Ureter (tissue), 1 donor: ENCODE measurements at places on chromosomes 11 and 22. TPM values are rescaled to one million over a fixed set of nuclear protein-coding genes. Genes with fewer than 3 reads are reported as not detected.

BAIAP2L2 gene
- 1.4 TPM for total RNA-seq

SCUBE1 gene
- 19.0 TPM for total RNA-seq

PNPLA5 gene
- total RNA-seq, result not detected

OR56A1 gene
- 0.05 TPM for total RNA-seq

DNHD1 gene
- total RNA-seq, result 24.2 TPM

SPDYC gene
- not detected for total RNA-seq

- no peak for DNase-seq
Observed at GRCh38 chr11:40393511-40393910, 1065.9 kb downstream of the LRRC4C start.

GRCh38 chr11:7899418-7899817 lies 31.6 kb downstream of the OR10A6 start:
- DNase-seq, result no peak

DNA sequence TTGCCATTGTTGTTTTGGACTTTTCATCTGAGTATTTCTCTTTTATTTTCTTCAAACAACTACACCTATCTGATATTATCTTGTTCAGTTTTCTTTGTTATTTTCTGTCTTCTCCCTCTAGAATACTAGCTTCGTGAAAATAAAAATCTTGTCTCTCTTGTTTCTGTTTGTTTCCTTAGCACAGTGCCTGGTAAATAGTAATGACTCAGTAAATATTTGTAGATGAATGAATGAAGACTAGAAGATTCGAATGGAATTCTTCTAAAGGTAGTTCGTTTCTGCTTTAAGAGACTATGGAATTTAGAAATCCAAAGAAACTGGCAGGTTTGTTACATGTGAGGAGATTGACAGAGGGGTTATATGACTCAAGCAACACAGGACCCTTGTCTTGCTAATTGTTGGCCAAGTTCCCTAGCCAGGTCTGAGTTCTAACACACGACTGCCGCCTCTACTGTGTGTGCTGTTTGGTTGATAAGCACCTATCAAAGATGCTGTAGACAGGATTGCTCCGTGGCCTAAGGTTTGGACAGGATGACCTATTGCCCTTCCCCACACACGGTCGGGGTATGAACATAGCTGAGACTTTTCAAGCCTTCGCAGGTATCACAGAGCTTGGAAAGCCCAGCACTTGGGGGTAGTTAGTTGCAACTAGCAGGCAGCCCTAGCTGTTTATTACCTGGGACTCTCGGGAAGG lies 831 bp upstream of the TMEM135 start:
- DNase-seq, result no peak

DNA sequence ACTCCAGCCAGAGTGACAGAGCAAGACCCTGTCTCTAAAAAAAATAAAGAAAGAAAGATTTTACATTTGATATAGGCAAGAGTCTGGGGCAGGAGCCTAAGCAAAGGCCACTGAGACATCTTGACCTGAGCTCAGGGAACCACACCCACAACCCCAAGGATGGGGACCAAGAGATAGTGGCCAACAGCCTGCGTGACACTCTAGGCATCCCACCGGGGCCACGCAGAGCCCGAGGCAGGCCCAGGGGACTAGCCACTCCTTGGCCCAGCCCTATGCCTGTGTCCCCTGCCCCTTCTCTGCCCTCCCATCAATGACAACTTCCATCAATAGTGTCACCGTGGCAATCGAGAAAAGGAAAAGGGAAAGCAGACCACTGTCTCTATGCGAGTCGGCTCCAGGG lies 41.1 kb downstream of the MN1 start:
- DNase-seq, result no peak

DNA sequence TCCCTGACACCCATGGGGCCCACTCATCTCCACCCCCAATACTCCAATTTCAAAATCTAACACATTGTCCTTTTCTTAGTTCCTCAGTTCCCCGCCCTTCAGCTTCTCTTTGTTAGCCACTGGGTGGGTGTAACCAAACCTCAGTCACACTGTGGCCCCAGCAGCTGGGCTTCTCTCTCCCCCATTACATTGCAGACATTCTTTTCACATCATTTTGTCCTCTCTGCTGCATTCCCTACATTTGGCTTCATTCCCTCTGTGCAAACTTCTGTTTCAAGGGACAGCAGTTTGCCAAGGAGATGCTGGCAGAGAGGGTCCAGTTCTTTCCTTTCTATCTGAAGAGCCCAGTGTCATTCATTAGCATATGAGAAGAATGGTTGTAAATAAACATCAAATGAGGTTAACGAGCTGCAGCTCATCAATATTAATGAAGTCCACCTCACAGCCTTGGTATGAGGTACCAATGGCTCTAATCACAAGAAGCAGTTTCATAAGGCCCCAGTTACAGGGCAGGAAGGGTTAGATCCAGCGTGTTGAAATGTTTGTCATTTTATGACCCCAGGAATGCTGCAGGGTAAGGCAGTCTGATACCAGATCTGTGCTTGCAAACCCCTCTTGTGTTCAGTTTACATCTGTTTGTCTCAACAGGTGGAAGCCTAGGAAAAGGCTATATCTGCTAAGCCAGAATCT lies 72.3 kb downstream of the ARFGAP2 start:
- no peak for DNase-seq

- no peak for DNase-seq
Observed at GRCh38 chr11:95152876-95153856, 63.5 kb downstream of the ENDOD1 start.

DNA sequence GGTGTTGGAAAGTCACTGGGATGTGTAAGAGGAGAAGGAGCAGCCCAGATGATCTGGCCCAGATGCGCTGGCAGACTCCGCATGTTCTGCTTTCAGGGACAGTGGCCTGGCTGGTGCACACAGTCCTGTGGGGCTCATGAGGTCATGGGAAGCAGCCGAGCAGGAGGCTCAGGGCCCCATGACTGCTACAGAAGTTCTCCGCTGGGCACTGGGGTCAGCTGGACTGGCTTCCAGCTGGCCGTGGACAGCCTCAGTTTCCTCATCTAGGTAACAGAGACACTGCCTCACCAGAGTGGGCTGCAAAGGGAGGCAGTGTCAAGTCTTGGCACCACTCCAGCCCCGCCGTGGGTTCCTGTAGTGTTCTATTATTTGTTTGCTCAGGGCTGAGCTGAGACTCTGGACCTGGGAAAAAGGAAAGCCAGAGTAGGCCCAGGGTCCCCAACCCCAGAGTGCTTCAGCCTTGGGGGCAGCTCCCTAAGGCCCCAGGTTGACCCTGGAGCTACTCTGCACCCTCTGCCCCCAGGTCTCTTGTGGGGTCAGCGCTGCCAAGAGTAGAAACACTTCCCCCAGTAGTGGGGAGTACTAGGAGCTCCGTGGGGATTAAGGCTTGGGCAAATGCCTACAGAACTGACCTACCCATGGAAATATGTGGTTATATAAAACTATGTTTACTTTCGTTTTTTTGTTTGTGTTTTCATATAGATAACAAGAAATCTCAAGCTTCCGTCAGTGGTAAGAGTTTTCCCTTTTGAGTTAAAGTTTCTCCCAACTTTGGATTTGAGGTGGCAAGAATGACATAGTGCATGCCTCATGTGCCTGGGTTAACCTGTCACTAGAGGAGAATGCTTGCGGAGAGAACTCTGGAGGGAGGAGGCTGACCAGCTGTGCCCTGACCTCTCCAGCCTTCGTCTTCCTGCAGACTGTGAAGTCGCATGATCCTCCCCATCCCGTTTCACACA lies 45.3 kb downstream of the MED15 start:
- DNase-seq, result peak; percentile 73

- DNase-seq, result peak; percentile 39
Observed at GRCh38 chr22:46056546-46057245, 79.7 kb upstream of the WNT7B start.

DNA sequence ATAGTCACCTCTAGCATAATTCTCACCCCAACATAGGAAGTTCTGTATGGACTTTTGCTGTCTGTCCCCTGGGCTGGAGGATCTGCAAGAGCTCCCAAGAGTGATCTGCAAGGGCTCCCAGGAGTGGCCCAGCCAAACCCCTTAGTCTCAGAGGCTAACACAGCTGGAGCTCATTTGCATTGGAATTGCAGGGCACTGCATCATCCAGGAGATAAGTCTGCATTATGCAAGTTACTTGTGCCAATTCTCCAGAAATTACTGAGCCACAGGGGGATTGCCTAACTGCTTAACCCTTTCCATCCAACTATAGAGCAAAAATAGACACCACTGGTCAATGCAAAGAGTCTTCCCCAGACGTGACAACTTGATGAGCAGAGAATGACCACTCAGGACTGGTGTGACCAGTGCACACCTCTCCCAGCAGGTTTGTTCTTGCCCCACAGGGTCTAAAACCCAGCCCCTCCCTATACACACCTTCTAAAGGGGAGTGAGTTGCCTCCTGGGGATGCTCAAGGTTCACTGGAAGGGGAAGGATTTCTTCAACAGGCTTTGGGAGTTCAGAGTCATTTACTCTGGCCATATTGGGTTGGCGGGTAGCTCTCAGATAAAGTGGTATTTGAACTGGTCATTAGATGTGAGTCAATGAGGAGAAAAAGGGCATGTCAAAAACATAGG lies 38.4 kb downstream of the POU2AF3 start:
- DNase-seq, result no peak

- DNase-seq, result no peak
Observed at GRCh38 chr11:68956142-68956541, 24.6 kb downstream of the MRGPRD start.
